NCI-H524 (cell line): ENCODE measurements at places on chromosomes 2 and 18.

GRCh38 chr2:71358931-71359671 is 27.5 kb downstream of the ZNF638 start:
- DNase-seq, result no peak

- DNase-seq, result no peak
These were observed 217.5 kb downstream of the TGIF1 start for GRCh38 chr18:3667255-3668137.

GRCh38 chr18:61031626-61032025 is 301.6 kb upstream of the CDH20 start:
- no peak for DNase-seq

- DNase-seq, result no peak
These were observed 279.7 kb upstream of the FIGN start for GRCh38 chr2:164015328-164016123.

DNA sequence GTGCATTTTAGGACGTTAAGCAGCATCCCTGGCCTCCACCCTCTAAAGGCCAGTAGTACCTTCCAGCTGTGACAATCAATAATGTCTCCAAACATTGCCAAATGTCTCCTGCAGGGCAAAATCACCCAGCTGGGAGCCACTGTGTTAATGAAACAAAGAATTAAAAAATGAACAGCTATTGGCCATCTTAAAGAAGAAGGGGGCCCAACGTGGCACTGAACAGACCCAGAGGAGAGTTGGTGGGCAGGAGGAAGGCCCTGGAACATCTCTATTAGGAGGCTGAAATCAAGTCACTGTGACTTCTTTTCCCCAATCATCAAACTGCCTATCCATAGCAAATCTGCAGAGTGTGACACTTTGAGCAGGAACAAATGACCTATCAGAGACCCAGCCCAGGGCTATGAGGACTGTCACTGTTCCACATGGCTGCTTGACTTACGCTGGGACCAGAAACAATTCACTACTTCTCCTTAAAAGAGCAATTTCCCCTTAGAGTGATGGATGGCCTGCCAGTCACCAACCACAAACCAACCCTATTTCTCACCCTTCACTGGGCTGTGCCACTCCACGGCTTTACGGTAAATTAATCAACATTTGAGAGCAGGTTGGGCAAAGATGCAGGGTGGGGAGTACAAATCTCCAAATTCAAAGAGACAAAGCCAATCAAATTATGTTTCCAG is 35.2 kb upstream of the TEX51 start:
- DNase-seq, result no peak

DNA sequence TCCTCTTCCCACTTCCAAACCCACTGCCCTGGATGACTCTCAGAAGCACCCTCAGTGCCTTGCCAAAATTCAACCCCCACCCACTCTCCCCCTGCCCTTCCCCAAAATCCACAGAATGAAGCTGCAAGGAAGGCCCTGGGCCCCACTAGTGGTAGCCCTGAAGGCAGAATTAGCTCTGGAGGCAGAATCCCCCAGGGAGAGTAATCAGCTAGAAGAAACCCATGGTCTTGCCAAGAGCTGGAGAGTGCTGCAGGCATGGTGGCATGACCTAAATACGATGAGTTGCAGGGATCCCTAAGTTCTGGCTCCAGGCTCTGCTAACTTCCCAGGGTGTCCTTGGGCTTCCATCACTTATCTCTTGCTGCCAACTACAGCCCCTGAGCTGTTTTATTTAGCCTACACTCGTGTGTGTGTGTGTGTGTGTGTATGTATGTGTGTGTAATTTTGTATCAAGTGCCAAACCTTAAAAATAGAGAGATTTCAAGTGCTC is 7.9 kb downstream of the GAD1 start:
- no peak for DNase-seq

DNA sequence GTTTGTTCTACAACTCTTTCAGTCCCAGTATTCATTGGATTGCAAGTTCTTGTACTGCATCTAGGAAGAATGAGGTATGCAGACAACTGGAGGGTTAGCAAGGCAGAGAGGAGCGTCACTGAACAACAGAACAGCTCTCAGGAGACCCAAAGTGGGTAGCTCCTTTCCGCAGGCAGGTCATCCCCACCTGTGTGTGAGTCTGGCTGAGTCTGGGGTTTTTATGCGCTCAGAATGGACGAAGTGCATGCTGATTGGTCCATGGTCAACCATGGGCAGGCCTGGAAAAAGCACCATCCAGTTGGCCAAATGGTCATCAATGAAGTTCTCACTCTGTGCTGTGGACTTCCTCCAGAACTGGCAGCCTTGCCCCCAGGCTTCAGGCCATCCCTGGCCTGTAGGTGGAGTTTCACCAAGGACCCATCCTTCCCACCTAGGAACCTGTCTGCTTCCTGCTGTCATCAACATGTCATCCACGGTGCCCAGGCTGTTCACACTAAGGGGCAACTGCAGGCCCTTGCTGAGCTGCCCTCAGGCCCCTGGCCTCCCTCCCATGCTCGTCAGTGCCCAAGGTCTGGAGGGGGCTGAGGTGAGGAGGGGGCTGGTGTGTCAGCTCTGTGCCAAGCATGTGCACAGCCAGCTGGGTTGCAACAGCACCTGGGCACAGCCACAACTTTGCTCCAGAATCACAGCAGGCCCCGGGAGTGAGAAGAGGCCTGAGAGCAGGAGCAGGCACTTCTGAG is 11.1 kb upstream of the TFCP2L1 start:
- DNase-seq, result no peak

DNA sequence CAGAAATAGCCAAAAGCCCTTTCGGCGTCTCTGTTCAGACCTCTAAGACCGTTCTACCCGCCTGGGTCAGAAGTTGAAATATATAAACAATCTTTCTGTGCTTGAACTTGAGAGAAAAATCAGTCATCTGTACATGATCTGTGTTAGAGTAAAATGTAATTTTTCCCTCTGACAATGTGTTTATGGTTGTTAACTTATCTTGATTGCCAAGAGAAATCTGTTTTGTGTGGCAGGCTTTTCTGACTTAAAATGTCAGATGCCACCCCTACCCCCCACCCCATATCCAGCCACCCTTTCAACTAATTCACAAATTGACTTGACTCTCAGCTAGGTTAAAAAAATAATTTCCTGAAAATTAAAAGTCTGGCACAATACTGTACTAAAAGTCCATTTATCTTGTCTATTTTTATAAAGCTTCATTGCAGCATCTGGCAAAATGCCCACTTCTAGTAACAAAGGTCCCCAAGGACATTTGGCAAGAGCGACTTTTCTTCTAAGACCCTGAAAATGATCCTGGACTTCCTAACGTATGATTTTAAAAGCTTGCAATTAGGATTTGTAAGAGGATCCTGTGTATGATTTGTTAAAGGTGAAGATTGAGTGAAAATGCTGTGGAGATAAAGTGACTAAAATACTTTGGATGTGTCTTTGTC is 304.2 kb downstream of the EPHA4 start:
- peak; percentile 8 for DNase-seq

DNA sequence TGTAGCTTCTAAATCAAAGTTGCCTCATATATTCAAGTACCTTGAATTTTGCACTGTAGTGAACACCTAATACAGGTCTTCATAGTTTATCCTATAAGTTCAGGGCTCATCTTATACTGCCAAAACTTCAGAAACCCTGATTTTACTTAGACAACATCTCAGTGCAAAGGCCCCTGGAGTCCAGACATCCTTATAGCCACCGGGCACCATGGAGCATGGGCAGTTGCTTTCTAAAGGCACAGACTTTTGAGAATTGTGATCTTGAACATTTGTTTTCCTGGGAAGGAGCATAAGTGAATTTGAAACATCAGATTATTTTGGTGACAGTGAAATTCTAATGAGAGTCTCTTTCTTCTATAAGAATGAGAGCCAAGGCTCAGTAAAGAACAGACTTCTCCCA is 292.3 kb downstream of the CYRIA start:
- no peak for DNase-seq

DNA sequence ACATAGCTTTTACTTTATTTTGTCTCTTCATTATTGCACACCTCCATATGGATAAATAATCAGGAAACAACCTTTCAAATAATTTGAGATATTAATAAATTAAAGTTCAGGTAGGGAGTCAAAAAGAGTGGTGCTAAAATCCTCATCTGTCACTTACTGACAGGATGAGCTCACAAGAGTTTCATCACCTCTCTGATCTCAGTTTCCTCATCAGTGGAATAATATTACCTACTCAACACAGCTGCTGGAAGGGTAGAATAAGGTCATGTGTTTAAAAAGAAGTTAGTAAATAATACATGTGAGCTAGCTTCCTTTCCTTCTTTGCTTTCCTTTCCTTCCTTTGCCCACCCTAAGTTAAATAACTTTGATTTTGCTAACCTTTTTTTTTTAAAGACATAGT is 61.9 kb downstream of the RDH14 start:
- no peak for DNase-seq

GRCh38 chr2:32663864-32664263 is 36.0 kb downstream of the TTC27 start:
- no peak for DNase-seq

- DNase-seq, result no peak
These were observed 85.1 kb upstream of the ZNF532 start for GRCh38 chr18:58779529-58779928.

DNA sequence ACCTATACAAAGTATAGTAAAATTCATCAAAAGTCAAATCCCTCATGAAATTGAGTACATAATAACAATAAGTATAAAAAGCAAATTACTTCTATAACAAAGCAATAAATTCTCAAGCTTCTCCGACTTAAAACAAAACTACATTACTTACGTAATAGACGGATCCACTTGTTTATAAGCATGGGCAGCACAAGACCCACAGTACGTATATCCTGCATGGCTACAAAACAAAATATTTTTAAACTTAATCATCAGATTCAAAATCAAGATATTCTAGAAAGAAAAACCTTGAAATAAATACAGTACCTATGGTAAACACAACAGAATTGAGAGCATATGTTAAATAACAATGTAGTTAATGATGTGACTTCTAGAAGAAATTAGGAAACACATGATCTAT is 78.9 kb downstream of the MEMO1 start:
- DNase-seq, result no peak

DNA sequence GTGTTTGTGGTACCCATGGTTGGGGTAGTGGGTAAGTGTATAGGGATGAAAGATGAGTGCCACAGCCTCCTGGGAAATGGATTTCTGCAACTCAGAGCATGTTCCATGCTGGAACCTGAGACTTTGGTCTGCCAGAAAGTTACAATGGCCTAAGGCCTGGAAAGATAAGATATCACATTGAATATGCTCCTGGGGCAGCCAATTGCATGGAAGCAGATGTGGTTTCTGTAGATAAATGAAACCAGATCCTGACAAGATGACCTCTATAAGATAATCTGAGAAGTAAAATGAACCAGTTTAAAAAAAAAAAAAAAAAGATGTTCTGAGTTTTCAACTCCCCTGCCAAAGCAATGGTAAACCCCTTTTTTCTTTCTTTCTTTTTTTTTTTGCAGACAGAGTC is 91.4 kb upstream of the NCK2 start:
- DNase-seq, result no peak

DNA sequence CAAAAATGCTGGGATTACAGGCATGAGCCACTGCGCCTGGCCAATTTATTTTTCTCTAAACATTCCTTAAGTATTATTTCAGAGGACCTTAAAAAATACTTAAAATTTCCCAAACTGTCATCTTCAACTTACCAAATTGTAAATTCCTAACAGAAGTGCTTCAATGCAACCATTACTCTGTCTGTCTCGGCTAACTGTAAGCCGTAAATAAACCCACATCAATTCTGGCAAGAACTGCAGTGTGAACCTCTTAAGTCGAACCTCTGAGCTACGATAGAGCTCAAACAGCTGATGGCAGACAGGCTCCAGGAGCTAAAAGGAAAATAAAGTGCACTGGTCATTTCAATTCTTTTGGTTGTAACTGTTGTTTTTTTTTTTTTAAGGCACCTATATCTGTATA is 53.4 kb upstream of the ORC2 start:
- no peak for DNase-seq

DNA sequence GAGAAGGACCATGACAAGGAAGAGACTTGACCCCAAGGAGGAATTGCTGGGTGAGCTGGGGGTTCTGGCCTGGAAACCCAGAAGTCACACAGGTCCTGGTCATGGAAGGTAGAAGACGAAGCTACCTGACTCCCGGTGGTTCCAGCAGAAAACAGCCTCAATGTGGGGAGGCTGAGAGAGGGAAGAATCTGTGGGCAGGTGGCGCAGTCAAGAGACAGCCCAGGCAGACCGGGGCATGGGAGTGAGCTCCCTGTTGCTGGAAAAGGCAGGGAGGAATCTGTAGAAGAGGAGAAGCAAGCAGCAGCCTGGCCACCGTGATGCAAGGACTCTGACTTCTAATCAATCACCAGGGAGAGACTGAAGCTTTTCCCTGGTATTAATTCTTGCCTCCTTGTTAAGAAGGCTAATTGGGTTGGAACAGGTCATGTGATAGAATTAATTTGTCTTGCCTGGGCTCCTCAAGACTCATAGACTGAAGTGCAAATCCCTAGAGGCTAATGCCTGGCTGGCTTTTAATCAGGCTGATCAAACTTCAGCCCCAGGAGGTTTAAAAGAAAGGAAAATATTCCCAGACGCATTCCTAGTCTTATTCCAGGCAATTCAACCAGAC is 30.1 kb downstream of the CNGA3 start:
- DNase-seq, result peak; percentile 24

- no peak for DNase-seq
These were observed 950.6 kb upstream of the LRATD1 start for GRCh38 chr2:13681936-13682335.

GRCh38 chr2:165593081-165593480 is 123.6 kb downstream of the CSRNP3 start:
- DNase-seq, result no peak

- no peak for DNase-seq
These were observed 25.0 kb upstream of the TMBIM1 start for GRCh38 chr2:218317303-218317630.

DNA sequence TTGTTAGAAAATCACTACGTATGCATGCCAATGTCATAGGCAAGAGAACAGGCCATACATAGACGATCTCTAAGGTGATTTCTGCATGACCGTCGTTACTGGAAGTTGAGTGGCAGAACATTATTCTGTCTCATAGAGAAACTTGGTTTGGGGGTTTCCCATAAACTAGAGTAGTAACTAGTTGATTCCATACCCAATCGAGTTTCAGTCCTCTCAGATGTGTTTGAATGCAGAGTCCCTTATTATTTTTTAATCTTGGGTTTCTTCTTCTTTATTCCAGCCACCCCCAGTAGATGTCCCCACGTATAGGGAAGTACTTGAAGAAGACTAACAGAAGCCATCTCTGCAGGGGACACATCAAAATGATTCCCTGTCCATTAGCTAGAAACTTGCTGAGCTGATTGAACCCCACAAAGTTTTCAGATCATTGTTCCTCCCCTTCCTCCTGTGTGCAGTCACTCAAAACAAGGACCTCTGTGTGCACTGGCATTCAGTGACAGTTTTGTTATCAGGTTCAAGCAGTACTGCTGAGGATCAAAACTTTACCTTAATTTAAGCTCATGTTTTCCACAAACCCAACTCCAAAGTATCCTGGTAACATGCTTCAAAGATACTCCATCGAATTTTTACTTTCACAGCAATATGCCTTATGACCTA is 68.4 kb upstream of the CDCA7 start:
- DNase-seq, result no peak

DNA sequence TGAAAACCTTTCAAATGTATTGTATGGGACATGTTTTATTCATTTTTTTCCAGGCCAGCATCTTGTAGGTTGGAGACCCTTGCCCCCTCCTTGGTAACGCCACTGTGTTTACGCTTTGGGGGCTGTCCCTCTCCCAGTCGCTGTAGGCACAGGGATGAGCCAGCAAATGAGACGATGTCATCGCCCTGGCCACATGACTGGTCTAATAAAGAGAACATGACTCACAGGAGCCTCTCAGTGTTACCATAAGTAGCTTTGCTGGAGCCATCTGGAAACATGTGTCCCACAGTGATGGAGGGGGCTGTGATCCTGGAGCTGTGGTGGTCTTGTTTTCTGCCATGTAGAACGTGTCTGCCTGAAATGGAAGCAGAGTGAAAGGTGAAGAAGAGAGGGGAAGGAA is 78.9 kb downstream of the CD8B2 start:
- DNase-seq, result peak; percentile 6
